ENCODE measurements at places on chromosomes 16 and 17.

DNA sequence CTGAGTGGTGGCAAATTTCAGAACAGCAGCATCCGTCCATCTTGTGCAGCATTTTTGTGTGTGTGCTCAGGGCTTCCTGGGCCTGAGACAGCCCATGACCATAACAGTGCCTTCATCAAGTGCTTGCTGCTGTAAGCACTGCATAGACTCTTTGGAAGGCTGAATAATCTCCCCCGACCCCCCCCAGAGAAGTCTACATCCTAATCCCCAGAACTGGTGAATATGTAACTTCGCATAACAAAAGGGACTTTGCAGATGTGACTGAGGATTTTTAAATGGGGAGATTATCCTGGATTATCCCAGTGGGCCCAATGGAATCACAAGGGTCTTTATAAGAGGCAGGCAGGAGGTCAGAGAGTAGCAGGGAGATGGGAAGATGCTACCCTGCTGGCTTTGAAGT, 50.6 kb downstream of the TMC5 start:
- DNase-seq: no peak

- no peak for DNase-seq
Observed at GRCh38 chr17:45123930-45124796, 8.2 kb downstream of the PLCD3 start.

DNA sequence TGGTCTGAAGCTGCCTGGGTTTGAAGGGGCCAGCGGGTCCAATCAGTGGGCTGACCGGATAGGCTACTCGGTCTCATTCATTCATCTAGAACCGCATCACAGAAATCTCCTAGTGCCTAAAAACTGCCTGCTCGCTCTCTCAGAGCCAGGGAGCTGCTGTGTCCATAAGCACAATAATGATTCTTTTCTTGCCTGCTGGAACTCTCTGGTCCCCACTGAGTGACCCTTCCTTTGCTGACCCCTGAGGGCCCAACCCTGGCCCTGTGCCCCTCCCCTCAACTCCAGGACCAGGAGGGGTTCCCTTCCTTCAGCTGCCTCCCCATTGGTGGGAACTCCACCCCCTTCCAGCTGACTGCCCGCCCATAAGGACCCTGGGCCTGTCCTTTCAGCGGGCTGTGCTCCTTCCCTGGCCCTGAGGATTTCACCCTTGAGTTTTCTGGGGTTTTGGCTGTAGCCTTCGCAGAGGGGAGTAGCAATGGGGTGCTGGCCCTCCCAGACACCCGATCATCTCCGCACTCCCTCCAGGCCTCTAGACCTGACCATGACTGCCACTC, 39.5 kb upstream of the DNAH9 start:
- no peak for DNase-seq

- no peak for DNase-seq
Observed at GRCh38 chr17:6514371-6514770, 42.0 kb downstream of the PITPNM3 start.

DNA sequence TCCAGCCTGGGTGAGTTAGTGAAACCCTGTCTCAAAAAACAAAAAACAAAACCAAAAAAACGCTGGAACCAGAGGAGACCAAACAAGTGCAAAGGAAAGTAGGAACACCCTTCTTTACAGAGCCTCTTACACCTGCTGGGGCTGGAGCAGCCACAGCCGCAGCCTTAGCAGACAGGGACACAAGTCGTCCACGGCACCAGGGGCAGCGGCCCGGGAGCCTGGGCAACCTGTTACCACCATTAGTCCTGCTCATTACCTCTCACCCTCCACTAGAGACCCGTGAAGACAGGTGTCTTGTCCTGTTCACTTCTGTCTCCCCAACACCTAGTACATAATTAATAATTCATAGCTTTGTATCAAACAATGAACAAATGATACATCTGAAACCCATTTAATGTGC, 83.6 kb downstream of the C16orf78 start:
- DNase-seq: no peak

DNA sequence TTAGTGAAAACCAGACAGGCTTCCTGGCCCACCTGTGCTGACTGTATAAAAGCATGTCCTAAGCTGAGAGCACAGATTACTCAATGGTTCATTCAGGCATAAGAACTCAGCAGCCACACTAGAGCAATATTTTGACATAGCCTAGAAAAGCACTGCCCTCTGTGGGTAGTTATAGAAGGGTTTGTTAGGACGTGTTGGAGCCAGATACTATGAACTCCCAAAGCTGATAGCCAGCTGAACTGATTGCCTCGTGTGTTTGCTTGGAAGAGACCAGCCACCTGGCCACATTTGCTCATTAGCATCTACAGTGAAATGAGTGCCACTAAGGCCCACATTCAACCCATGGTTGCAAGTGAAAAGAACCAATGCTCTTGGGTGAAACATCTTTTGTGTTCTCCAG, 30.8 kb upstream of the ABCA5 start:
- DNase-seq: no peak

DNA sequence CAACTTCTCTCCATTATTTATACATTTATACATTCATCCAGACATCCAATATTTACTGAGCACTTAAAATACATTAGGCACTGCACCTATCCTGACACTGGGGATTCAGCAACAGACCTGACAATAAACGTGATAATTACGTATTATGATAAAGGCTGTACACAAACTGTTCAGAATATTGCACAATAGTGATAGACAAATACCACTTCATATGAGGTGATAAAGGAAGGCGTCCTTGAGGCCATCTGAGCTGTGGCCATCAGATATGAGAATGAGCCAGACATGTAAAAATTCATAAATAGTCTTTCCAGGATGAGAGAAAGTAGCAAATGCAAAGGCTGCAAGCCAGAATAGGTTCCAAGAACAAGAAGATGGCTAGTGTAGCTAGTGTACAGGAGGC, 8.6 kb downstream of the USP32 start:
- no peak for DNase-seq

DNA sequence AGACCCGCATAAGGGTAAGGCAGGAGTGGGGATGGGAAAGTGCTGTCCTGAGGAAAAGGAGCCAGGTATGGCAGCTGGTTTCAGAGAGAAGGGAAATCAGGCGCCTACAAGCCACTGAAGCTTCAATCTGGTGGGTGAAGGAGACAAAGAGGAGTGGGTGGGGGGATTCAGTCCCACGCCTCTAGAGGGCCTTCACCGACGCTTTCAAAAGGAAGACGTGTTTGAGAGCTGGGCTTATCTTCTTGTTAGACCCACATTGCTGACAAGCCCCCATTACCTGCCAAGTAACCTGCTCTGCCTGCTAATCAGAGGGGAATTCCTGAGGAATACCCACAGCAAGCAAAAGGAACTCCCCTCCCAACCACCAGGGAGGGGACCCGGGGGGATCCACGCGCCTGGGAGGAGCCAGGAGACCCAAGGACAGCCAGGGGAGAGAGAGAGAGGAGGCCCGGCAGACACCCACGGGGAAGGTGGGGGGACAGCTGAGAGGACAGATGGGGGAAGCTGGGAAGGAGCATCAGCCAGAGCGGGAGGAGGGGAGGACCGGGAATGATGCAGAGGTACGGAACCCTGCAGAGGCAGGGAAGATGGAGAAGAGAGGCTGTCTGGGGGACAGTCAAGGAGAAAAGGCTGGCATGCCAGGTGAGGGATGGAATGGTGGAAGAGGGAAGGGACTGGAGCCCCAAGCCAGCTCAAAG, 1.0 kb downstream of the MTMR4 start:
- no peak for DNase-seq

- DNase-seq: no peak
Observed at GRCh38 chr17:76049239-76049638, 22.1 kb upstream of the EVPL start.

GRCh38 chr17:66810951-66811682, 23.8 kb upstream of the CACNG5 start:
- DNase-seq: no peak

DNA sequence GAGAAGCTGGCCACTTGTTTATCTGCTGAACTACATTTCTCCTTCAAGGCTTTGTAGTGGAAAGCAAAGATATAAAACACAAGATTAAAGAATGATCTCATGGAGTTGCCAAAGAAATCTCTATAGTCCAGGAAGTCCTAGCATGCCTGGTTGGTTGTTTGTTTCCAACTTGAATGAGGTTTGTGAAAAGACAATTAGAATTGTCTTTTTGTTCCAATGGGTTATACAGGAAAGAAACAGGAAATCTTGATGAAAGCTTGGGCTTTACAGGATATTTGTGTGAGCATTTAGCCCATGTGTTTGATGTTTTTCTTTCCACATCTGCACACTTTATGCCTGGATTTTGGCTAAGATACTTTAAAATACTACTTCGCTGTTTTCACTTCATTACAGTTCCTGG, 273.4 kb downstream of the CEP112 start:
- peak; percentile 3 for DNase-seq

DNA sequence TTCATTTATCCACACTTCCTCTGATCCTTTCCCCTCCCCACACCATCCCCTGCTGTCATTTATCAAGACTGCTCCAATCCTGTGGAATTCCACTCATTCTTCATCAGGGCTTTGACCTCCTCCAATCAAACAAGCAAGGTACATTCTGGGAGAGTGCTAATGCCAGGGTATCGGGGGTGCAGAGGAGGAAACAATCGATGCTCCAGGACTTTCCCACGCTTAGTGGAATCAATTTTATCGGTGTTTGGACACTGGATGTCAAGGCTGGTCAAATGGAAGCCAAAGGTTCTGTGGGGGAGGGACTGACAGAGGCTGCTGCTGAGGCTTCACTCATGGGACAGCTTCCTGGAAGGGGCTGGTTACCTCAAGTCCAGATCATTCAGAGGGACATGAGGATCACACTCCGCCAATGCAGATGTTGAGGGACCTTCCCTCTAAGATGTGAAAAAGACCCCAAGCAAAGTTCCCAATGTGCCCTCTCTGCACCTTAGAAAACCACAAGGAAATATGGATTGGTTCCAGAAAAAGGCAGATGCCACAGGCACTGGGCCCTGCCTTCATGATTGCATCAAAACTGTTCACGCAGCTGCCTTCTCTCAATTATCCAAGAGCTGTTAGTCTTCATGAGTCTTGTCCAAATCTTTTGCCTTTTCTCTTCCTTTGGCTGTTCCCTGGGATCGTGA, 44.7 kb upstream of the SOX9 start:
- no peak for DNase-seq

DNA sequence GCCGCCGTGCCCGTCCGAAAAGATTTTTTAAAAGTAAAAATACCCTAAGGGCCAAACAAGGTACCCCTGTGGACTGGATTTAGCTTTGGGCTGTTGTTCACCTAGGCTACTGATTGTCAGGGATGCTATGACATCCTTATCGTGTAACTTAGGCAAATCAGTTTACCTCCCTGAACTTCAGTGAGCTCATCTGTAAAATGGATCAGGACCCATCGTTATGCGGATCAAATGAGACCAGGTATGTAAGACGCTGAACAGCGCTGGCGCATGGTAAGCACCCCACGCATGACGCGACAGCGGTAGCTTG, 658 bp upstream of the ZNF771 start:
- no peak for DNase-seq

DNA sequence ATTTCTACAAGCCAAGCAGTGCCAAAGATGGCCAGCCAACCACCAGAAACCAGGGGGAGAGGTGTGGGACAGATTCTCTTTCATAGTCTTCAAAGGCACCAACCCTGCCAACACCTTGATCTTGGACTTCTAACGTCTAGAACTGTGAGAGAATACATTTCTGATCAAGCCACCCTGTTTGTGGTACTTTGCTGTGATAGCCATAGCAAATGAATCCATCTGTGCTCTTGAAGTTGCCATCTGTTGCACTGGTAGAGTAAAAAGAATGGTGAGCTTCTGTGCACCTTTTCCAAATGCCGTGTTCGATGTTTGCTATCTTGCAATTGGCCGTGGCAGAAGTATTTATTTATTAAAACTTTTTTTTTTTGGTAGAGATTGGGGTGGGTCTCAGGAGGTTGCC, 16.7 kb upstream of the ADGRG1 start:
- no peak for DNase-seq

- DNase-seq: no peak
Observed at GRCh38 chr16:17432901-17433576, 37.7 kb downstream of the XYLT1 start.

GRCh38 chr17:564526-565065, 150.0 kb downstream of the VPS53 start:
- no peak for DNase-seq

DNA sequence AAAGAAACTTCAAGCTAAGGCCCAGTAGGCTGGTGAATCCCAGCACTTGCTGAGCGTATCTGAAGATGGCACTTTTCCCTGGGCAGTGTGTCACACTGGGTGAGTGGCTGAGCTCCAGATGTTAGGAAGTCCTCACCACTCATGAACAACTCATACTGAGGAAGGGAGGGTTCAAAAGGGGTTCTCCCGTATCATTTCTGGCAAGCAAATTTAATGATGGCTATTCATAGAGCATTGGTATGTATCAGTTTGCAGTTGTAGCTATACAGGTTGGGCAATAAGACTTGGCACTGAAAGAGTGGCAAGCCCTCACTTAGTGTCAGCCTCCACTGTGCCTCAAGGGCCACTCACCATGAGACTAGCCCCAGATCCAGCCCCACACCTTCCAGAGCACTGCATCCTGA, 10.7 kb downstream of the GFOD2 start:
- no peak for DNase-seq

DNA sequence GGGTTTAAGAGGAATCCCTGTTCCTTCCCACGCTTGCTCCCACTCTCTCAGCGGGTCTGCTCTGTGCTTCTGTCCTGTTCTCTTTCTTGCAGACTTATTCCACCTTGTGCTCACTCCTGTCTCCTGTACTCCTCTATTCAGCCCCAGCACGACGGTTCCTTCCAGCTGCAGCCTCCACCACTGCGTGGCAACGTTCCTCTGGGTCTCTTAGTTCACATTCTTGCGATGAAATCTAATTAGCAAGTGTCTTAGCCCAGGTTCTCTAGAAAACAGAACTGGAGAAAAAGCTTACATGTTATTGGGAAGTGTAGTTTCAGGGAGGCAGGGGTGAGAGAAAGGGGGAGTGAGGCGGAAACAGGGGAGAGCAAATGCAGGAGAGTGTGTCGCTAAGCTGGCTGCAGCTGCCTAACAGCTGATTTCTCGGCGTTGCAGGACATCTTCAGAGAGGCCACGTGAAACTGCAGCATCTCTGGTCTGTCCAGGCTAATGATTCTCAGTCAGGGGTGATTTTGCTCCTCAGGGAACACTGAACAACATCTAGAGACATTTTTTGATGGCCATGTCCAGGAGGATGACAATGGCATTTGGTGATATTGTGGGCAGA, 213.2 kb upstream of the NLRP1 start:
- no peak for DNase-seq

- no peak for DNase-seq
Observed at GRCh38 chr16:34648-34987, 18.8 kb downstream of the POLR3K start.

- DNase-seq: no peak
Observed at GRCh38 chr17:48322060-48322459, 108.0 kb downstream of the SKAP1 start.

- peak; percentile 87 for DNase-seq
Observed at GRCh38 chr17:41775394-41776226, 10.9 kb downstream of the JUP start.

Data from putamen (tissue), 1 donor.